Right renal cortex interstitium (tissue), 3 donors: ENCODE measurements at places on chromosomes 7 and 10. TPM values are rescaled to one million over a fixed set of nuclear protein-coding genes. Genes with fewer than 3 reads are reported as not detected.

The PAX2 gene
- polyA plus RNA-seq = 141 TPM

GRCh38 chr10:129808092-129808983 is 155.7 kb downstream of the EBF3 start:
- DNase-seq = no peak

The CLRN3 gene
- polyA plus RNA-seq = 18.4 TPM

GRCh38 chr10:101829561-101830315 is 11.5 kb upstream of the OGA start:
- DNase-seq = no peak

The LIPJ gene
- polyA plus RNA-seq = 0.53 TPM

GRCh38 chr7:20233362-20233761 is 16.2 kb upstream of the MACC1 start:
- DNase-seq = no peak

DNA sequence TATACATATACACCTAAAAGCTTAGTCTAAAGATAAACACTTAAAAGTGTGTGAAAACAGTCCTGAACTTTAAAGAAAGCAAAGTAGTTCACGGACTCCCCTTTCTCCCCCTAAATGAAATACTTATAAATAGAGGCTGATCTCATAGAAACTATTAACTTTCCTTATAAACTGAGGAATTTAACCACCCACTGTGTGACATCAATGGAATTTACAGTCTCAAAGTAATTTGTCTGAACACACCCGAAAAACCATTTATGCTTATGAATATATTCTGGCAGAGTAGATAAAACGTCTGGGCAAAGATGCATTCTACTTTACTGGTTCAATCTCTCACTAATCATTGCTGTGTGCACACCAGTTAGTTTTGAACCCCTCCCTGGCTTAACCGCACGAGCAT is 181.8 kb upstream of the DGKB start:
- DNase-seq = no peak

GRCh38 chr7:2583798-2584580 is 25.2 kb downstream of the IQCE start:
- DNase-seq = no peak

- no peak for DNase-seq
Observed at GRCh38 chr10:110448682-110449418, 48.9 kb upstream of the DUSP5 start.

GRCh38 chr7:149728491-149729375 is 44.7 kb downstream of the ZNF467 start:
- no peak for DNase-seq
